ENCODE measurements at places on chromosomes 16 and 17.

GRCh38 chr17:14269473-14269872 is 31.4 kb upstream of the HS3ST3B1 start:
- no peak for DNase-seq

GRCh38 chr17:5911919-5912318 is 158.3 kb upstream of the WSCD1 start:
- no peak for DNase-seq

DNA sequence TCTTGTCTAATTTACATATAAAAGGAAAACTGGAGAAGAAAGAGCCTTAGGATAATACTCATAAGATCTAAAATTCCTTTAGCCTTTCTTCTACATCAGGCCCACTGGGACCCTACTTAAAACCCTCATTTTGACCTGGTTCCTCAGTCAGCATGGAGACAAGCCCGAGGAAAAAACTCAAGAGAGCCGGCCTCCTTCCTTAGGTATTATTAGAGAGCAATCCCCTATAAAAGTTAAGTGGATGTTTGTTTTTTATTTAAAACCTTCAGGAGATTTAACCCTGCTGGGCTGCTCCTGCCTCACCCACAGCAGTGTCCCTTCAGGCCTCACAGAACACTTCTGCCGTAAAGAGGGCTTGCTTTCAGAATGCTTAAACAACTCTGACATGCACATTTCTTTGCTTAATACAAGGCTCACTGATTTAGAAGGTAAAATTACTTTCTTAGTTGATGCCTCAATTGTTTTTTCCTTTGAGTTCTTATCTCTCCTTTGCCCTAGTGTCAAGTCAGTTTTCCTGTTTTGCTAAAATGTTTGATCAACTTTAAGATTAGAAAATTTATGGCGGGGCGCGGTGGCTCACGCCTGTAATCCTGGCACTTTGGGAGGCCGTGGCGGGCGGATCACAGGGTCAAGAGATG is 145.6 kb upstream of the TBX2 start:
- no peak for DNase-seq

DNA sequence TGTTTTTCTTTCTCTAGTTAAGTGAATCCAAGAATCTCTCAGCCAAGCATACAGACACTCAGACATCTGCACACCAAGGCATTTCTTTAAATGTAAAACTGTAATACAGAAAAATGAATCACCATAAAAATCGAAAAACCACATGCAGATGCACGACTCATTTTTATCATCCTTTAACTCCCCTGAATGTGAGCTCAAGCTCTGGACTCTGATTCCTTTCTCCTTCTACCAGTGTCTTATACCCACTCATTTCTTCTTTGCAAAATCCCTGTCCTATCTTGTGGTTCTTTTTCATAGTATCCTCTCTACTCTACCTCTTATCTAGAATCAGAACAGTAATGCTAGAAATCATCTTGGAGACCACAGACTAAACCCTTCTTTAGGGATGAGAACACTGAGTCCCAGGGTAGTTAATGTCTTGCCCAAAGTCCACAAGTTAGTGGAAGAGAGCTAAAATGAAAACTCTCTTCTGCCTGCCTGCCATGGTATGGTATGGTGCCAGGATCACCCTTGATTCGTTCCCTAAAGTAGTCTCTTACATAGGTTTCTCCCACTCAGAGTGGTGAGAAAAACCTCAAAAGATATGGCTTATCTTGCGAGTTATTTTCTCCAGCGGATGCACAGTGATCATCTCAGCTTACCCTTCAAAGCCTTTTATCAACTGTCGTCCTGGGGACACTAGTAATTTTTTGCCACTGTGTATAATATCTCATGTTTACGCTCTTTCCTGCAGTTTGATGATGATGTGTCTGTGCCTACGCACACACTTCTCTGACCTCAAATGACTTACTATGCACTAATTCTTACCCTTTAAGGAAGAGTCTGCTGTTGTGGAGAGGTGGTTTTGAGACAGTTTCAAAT is 30.2 kb downstream of the BRD7 start:
- DNase-seq, result no peak

DNA sequence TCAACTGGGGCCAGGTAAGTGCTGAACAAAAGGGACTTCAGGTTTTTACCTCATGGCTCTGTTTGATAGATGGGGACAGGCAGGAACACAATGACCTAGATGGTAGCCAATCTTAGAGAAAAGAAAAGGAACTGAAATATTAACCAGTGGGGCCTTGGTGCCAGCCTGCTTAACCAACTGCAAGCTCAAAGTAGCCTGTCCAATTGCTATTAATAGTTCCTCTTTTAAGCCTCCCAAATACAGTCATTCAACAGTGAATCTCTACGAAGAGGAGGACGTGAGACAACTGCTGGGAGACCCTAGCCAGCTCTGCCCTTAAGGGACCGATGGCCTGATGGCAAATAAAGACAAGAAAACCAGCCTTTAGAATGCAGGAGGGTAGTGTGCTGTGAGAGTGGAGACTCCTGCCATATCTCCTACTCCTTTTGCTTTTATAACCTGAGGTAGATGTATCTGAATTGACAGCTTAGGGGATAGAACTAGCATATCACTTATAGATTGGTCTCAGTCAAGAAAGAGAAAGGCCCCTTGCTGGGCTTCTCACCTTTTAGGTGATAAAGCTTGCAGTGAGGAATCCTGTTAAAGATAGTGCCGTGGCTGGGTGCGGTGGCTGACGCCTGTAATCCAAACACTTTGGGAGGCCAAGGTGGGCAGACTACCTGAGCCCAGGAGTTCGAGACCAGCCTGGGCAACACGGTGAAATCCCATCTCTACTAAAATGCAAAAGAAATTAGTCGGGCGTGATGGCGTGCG is 28.3 kb downstream of the ARSG start:
- no peak for DNase-seq

DNA sequence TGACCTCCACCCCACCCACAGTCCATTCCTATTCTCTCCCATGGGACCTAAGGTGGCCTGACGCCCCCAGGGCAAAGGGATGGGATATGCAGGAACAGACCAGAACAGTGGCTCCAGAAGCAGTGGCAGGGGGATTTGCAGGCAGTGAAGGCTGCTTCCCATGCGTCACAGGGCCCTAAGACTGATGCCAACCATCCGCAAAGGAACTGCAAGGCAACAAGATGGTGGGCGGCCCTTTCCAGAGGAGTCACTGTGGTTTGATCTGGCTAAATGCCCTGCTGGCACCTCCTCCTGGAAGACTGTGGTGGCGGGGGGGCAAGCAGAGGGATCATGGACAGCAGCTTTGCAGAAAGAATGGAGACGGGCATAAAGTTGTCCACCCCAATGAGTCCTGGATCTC is 4.4 kb upstream of the SLC39A11 start:
- no peak for DNase-seq

- DNase-seq, result no peak
Measured at GRCh38 chr17:50722746-50723145, 3.3 kb downstream of the LUC7L3 start.

- DNase-seq, result no peak
Measured at GRCh38 chr17:57918017-57918895, 37.0 kb downstream of the CUEDC1 start.

- no peak for DNase-seq
Measured at GRCh38 chr16:50902457-50902856, 160.6 kb downstream of the CYLD start.

GRCh38 chr16:66408163-66409048 is 18.7 kb upstream of the BEAN1 start:
- no peak for DNase-seq

- DNase-seq, result no peak
Measured at GRCh38 chr16:29815032-29815721, 775 bp upstream of the PAGR1 start.

DNA sequence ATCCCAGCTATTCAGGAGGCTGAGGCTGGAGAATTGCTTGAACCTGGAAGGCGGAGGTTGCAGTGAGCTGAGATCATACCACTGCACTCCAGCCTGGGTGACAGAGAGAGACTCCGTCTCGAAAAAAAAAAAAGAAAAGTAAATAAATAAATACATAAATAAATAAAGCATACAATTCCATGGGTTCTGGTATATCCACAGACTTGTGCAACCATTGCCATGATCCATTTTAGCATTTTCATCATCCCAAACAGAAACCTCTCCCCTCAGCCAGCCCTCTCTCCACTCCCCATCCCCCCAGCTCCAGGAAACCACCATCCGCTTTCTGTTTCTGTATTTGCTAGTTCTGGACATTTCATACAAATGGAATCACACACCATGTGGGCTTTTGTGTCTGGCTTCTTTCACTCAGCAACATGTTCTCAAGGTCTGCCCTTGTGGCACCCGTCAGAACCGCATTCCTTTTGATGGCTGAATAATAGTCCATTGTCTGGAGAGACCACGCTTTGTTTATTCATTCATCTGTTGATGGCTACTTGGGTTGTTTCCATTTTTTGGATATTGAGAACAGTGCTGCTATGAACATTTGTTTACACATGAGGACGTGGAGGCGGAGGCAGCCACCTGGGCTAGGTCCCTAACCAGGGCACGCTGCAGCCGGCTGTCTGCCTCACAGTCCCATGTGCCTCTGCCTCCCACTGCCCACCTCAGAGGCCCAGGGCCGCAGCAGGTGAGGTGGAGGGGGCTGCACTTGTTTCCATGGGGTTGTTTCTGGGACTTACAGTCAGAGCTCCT is 76.2 kb downstream of the NT5M start:
- no peak for DNase-seq

Data from suprapubic skin (tissue), 4 donors.